Transverse colon (tissue), 4 donors: ENCODE measurements at places on chromosomes 7 and 10. TPM values are rescaled to one million over a fixed set of nuclear protein-coding genes. Genes with fewer than 3 reads are reported as not detected.

Gene ADAP1
- 143 TPM for total RNA-seq

Gene MET
- 22.9 TPM for total RNA-seq

DNA sequence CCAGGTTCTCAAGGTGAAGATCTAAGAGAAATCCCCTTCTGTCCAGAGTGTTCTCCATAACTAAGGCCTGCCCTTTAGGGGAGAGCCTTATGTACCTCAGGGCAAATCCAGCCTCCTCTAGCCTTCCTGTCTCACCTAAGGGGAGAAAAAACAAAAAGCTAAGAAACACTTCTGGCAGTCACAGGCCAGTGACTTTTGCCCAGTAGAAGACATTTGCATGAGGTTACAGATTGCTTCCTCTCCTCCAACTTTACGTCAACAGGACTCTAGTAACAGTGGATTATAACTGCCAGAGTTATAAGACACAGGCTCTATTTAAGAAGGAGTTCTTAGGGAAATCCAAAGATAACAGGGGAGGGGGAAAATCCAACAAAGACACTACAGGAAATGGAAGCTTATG is 15.9 kb upstream of the FAM241B start:
- H3K27me3 ChIP-seq, result no peaks in the 10 kb centered on the region
- no peaks in the 10 kb centered on the region for H3K4me1 ChIP-seq
- H3K4me3 ChIP-seq, result no peak overlapping the region
- H3K36me3 ChIP-seq, result no peaks in the 10 kb centered on the region
- H3K27ac ChIP-seq, result no peak overlapping the region

DNA sequence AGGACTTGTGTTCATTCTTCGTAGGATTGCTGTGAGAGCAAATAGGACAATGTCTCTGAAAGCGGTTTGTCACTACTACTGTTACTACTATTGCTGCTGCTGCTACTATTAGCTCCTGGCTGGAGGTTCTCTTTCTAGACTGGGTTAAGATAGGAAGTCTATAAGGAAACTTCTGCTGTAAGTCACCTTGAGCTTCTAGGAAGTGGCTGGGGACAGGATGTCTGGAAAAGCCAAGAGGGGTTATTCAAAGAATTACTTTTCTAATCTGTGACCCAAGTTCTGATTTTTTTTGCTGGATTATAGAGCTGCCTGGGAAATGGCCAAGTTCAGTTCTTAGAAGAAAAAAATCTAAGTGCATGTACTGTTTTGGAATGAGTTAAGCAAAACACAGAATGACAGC is 62.2 kb downstream of the NAMPT start:
- DNase-seq, result no peak
- H3K4me3 ChIP-seq, result no peak overlapping the region
- peaks cover 1% of the 10 kb centered on the region for H3K4me1 ChIP-seq
- no peak overlapping the region for H3K27ac ChIP-seq
- H3K36me3 ChIP-seq, result no peaks in the 10 kb centered on the region

Gene DLG5
- total RNA-seq, result 33.5 TPM

DNA sequence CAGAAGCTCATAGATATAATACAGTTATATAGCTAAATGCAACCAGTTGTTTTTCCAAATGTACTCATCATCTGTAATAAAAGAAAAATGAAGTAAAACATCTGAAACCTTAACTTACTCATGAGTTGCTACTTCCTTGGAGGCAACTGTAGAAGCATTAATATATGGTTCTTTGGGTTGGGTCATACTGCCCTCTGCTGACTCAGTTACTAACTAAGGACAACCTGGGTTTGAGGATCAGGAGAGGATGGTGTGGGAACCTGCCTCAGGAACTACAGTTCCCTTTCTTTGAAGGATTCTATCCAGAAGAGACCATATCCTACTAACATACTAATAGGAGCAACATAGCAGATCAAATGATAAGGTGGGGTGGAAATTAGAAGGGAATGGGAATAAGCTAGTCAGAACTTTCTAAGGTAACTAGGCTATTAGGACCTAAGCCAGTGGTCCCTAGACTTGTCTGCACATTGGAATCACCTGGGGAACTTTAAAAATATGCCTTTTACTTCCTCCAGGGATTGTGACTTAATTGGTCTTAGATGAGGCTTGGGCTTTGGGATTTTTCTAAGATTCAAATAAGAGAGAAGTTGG is 20.7 kb downstream of the COX15 start:
- no peak overlapping the region for H3K27ac ChIP-seq
- no peaks in the 10 kb centered on the region for H3K27me3 ChIP-seq
- H3K4me1 ChIP-seq, result peaks cover 25% of the 10 kb centered on the region
- H3K4me3 ChIP-seq, result no peak overlapping the region
